Osteoblast (primary cell): ENCODE measurements at places on chromosomes 6 and 20. TPM values are rescaled to one million over a fixed set of nuclear protein-coding genes. Genes with fewer than 3 reads are reported as not detected.

DNA sequence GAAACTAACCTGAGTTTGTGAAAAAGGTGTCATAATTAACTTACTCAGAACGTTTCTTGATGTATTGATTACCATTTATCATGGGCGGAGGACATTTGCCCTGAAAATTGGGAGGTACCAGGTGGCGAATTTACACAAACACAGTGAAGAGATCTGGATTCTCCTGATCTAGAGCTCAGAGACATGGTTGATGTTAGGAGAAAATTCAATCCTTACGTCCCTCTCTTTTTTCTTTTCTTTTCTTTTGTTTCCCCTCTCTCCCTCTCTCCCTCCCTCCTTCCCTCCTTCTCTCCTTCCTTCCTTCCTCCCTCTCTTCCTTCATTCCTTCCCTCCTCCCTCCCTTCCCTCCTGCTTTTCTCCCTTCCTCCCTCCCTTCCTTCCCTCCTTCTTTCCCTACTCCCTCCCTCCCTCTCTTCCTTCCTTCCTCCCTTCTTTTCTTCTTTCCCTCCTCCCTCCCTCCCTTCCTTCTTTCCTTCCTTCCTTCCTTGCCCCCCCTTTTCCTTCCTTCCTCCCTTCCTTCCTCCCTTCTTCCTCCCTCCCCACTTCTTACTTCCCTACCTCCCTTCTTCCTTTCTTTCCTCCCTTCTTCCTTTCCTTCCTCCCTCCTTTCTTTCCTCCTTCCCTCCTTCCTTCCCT, 234.1 kb downstream of the OTOR start:
- H3K27me3 ChIP-seq: no peaks in the 10 kb centered on the region
- no peaks in the 10 kb centered on the region for H3K36me3 ChIP-seq
- DNase-seq: no peak
- no peaks in the 10 kb centered on the region for H3K4me1 ChIP-seq
- no peak overlapping the region for H3K27ac ChIP-seq

- no peak overlapping the region for H3K27ac ChIP-seq
- H3K4me1 ChIP-seq: no peaks in the 10 kb centered on the region
- no peak overlapping the region for H3K4me3 ChIP-seq
- H3K27me3 ChIP-seq: no peaks in the 10 kb centered on the region
- DNase-seq: no peak
These were observed 11.5 kb downstream of the TOMM6 start for GRCh38 chr6:41798901-41799558.

- H3K4me3 ChIP-seq: no peak overlapping the region
- DNase-seq: no peak
- H3K4me1 ChIP-seq: no peaks in the 10 kb centered on the region
- H3K27ac ChIP-seq: no peak overlapping the region
- no peaks in the 10 kb centered on the region for H3K36me3 ChIP-seq
These were observed 157.8 kb downstream of the CLIC5 start for GRCh38 chr6:45857827-45858226.

- peak; percentile 0 for DNase-seq
- H3K27me3 ChIP-seq: no peaks in the 10 kb centered on the region
- no peaks in the 10 kb centered on the region for H3K36me3 ChIP-seq
- no peak overlapping the region for H3K4me3 ChIP-seq
These were observed 176.6 kb upstream of the ADGRB3 start for GRCh38 chr6:68458447-68458846.

- no peak for DNase-seq
- no peaks in the 10 kb centered on the region for H3K36me3 ChIP-seq
- no peak overlapping the region for H3K27ac ChIP-seq
- no peaks in the 10 kb centered on the region for H3K4me1 ChIP-seq
- H3K4me3 ChIP-seq: no peak overlapping the region
- no peaks in the 10 kb centered on the region for H3K27me3 ChIP-seq
These were observed 932.1 kb upstream of the MANEA start for GRCh38 chr6:94645191-94645590.

DNA sequence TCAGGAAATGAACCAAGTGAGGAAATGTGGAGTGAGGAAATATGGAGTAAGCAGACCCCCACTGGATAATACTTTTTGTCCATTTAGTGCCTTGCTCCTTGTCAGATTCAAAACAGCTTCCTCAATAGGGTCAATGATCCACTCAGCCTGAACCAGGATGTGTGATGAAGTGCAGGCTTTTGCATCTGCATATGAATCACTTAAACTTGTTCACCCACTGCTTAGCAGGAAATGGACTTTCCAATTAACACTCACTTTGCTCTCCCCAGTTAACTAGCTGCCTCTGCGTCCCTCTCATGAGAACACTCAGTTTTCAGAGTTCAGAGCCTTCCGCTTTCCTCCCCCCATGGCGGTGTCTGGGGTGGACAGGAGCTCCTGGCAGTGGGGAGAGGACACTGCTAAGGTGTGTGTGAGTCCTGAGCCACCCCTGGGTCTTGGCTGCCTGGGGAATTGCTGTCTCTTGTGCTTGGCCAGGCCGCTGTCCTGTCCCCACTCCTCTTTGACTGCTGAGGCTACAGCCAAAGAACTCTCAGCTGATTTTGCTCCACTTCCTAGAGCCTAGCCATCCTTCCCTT, 621.8 kb downstream of the CDH26 start:
- no peaks in the 10 kb centered on the region for H3K27me3 ChIP-seq
- H3K4me1 ChIP-seq: no peaks in the 10 kb centered on the region
- DNase-seq: no peak
- no peaks in the 10 kb centered on the region for H3K36me3 ChIP-seq
- no peak overlapping the region for H3K27ac ChIP-seq
- H3K4me3 ChIP-seq: no peak overlapping the region

GRCh38 chr6:150866147-150866990, 867 bp downstream of the MTHFD1L start:
- H3K4me1 ChIP-seq: peaks cover 15% of the 10 kb centered on the region
- peak overlapping the region; percentile 91 for H3K4me3 ChIP-seq
- peak; percentile 99 for DNase-seq
- no peaks in the 10 kb centered on the region for H3K27me3 ChIP-seq
- H3K36me3 ChIP-seq: no peaks in the 10 kb centered on the region

The GMPR gene
- 6.5 and 7.4 TPM in 2 replicates for total RNA-seq

DNA sequence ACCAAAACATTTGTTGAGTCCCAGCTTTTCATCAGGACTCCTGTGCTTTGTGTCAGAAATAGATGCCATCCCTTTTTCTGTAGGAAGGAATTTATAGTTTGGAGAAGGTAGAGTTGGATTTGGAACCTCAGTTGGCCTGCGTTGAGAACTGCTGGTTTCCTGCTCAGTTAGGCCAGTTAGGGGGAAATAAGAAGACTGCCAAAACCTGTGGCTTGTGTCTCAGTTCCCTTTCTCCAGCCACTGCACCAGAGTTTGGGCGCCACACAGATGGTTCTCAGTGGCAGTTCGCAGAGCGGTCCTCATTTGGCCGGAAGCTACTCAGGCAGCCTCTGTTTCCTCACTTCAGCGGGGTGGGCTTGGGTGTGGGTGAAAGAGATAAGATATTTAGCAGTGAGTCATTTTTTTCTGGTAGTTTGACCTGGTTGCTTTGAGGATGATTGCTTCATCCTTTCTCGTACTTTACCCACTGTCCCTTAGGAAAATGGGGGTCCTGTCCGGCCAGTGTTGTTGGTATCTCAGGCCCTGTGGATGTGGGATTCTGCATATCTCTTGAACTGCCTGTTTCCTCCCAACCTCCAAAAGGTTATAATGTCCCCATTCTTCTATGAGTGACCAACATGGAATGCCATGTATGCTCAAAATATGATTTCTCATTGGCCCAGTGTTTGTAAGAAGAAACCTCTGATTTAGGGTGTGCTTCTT, 53.7 kb downstream of the JARID2 start:
- H3K27ac ChIP-seq: peak overlapping the region; percentile 20
- H3K4me1 ChIP-seq: peaks cover 12% of the 10 kb centered on the region
- DNase-seq: peak; percentile 76
- no peaks in the 10 kb centered on the region for H3K36me3 ChIP-seq

- peaks cover 6% of the 10 kb centered on the region for H3K36me3 ChIP-seq
- no peak overlapping the region for H3K4me3 ChIP-seq
- H3K27ac ChIP-seq: no peak overlapping the region
- no peaks in the 10 kb centered on the region for H3K27me3 ChIP-seq
These were observed 55.4 kb downstream of the CTNNBL1 start for GRCh38 chr20:37749218-37749617.

DNA sequence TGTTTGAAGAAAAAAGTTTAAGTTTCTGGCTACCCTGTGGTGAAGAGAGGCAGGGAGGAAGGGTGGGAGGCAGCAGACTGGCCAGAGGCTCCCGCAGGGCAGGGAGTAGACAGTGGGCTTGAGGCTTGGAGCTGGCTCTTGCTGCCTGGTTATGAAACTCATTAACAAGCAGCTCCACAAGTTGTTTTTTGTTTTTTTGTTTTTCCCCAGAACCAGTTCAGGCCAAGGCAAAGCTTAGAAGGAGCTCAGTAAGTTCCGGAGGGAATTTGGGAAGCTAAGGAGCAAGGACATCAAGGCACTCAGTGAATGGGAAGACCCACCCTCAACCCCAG, 4.0 kb downstream of the DLL1 start:
- peaks cover 46% of the 10 kb centered on the region for H3K27me3 ChIP-seq
- DNase-seq: peak; percentile 62
- no peaks in the 10 kb centered on the region for H3K36me3 ChIP-seq
- H3K4me3 ChIP-seq: no peak overlapping the region
- no peaks in the 10 kb centered on the region for H3K4me1 ChIP-seq
- H3K27ac ChIP-seq: no peak overlapping the region

DNA sequence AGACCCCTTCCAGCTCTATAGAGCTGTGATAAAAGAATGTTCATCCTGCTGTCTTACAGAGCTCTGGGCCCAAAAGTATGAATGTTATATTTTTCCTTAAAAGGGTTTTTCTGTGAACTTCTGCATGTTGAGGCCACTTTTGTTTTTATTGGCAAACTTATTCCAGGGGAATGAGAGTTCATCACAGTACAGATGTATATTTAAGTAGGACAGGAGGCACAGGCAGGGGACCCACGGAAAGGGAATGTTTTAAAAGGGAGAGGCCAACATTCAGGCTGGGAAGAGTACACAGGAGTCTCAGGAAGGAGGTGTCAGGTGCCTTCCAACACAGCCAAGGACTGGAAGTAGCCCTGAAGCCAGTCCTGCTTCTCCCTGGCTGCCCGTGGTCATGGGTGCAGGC, 148.4 kb downstream of the EYA2 start:
- no peaks in the 10 kb centered on the region for H3K27me3 ChIP-seq
- peaks cover 4% of the 10 kb centered on the region for H3K36me3 ChIP-seq
- no peak overlapping the region for H3K4me3 ChIP-seq
- H3K27ac ChIP-seq: no peak overlapping the region
- no peak for DNase-seq
- H3K4me1 ChIP-seq: peaks cover 8% of the 10 kb centered on the region

The TAGAP gene
- total RNA-seq: not detected in 2 replicates

DNA sequence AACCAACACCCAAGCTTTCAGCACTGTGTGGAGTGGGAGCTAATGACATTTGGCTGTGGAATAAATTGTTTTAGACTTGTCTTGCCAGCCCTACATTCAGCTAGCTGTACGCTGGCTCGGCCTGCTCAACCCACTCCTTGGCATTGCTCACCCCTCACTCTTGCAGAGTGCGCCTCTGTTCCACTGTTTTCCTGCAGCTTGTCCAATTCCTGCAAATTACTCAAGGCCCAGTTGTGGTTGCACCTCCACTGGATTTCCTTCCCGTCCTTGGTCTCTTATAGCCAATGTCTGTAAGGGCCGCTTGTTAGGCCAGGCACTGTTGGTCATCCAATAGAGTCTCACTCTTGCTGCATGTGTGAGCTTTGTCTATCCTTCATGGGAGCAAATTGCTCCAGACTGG, 289.2 kb upstream of the RNF24 start:
- H3K27ac ChIP-seq: no peak overlapping the region
- H3K36me3 ChIP-seq: no peaks in the 10 kb centered on the region
- no peak for DNase-seq
- H3K4me3 ChIP-seq: no peak overlapping the region
- H3K27me3 ChIP-seq: peaks cover 4% of the 10 kb centered on the region
